ENCODE measurements at places on chromosomes 1 and 21.

- no peak for DNase-seq
Measured at GRCh38 chr1:6391951-6392808, 1.4 kb downstream of the ACOT7 start.

GRCh38 chr1:3219005-3219790 is 150.2 kb downstream of the PRDM16 start:
- DNase-seq: peak; percentile 92

DNA sequence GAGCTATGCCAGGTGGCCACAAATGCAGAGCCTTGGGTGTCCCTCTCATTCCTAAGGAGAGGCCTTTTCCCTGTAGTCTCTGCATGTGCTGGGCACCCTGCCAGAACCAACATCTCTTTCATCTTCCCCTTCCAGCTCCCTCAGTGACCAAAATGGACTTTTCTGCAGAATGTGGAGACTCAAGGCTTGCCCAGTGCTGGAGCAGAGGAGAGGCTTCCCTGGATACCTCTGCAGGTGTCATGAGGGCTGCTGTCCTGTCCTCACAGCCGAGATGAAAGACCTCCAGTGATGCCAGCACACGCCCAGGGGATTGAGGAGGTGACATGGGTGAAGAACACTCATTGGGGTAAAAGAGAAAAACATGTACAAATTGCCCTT is 347.0 kb upstream of the AJAP1 start:
- no peak for DNase-seq

GRCh38 chr1:87435484-87435883 is 106.8 kb downstream of the LMO4 start:
- no peak for DNase-seq

DNA sequence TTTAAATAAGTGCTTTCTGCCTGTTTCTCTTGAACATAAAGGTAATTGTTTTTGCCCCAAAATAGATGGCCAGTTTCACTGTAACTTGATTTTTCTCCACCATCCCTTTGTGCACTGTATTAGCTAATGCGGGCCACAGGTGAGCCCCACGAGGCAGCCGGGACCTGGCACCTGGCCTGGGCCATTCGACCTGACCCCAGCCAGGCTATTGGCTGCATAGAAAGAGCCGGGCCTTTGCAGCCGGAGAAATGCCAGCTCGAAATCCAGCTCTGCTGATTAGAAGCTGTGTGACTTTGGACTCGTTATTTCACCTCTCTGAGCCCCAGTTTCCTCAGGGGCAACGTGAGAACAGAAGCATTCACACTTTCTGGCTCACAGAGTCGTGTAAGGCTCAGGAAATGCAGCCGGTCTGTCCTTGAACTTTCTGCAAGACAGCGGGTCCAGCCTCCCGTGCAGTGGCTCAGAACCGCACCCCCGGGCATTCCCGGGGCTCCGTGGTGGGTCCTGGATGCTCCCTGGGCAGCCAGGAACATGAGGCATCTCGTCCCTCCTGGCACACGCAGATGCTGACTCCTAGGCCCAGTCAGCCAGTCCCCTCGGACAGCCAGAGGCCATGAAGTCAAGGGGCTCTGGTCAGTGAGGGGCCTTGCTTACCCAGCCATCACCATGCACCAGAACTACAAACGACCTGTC is 37.4 kb upstream of the ACTRT2 start:
- no peak for DNase-seq

DNA sequence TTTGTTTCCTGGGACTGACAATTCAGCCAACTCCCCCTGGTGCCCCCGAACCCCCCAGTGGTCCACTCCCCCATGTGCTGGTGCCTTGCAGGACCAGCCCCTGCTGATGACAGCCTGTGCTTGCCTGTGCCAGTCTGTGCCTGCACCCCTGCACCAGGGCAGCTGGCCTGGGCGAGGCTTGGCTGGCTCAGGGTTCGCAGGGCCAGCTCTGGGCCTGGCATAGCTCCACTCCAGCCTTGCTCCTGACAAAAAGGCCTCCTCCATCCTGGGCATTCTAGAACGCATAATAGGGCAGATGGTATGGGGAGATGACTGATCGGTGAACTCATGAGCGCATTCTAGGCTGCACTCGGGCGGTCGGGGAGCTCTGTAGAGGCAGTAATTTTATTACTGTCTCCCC is 5.4 kb downstream of the CNTN2 start:
- DNase-seq: peak; percentile 72

Measured in hypothalamus (tissue), 51 donors.